Mammary epithelial cell (primary cell): ENCODE measurements at places on chromosomes 2 and 18. TPM values are rescaled to one million over a fixed set of nuclear protein-coding genes. Genes with fewer than 3 reads are reported as not detected.

Gene HOXD3
- polyA plus RNA-seq, result not detected

Gene CKAP2L
- polyA plus RNA-seq, result 15.1 TPM

Gene NFE2L2
- 107 TPM for polyA plus RNA-seq

Gene TTN
- polyA plus RNA-seq, result 0.16 TPM

Gene CAPN13
- polyA plus RNA-seq, result not detected

Gene GPR148
- not detected for polyA plus RNA-seq

Gene GAREM1
- 5.9 TPM for polyA plus RNA-seq

Gene DSG1
- polyA plus RNA-seq, result 0.07 TPM

Gene NOSTRIN
- polyA plus RNA-seq, result not detected

- no peak for DNase-seq
These were observed 9.8 kb downstream of the NR4A2 start for GRCh38 chr2:156322686-156323231.

- no peak for DNase-seq
These were observed 76.4 kb upstream of the TTC39C start for GRCh38 chr18:23938043-23938756.

DNA sequence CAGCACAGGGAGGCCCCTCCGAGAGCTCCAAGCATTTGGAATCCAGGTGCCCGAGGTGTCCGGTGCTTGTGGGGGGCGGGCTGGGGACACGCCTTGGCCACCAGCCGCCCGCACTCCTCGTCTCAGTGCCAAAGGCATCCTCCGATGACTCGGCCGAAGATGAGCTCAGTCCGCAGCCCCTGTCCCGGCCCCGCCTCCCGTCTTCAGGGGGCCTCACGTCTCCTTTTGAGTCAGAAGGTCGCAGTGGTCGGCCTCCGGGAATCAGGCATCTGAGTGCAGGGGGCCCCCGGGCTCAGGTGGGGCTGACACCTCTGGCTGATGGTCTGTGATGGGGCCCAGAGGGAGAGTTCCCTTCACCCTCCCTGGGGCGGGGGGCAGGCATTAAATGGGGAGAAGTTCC lies 74.8 kb downstream of the NFATC1 start:
- DNase-seq, result no peak

- DNase-seq, result peak; percentile 100
These were observed 12.1 kb upstream of the ARHGEF4 start for GRCh38 chr2:130824492-130825061.

- no peak for DNase-seq
These were observed 228.6 kb downstream of the EPHA4 start for GRCh38 chr2:221343524-221343923.

DNA sequence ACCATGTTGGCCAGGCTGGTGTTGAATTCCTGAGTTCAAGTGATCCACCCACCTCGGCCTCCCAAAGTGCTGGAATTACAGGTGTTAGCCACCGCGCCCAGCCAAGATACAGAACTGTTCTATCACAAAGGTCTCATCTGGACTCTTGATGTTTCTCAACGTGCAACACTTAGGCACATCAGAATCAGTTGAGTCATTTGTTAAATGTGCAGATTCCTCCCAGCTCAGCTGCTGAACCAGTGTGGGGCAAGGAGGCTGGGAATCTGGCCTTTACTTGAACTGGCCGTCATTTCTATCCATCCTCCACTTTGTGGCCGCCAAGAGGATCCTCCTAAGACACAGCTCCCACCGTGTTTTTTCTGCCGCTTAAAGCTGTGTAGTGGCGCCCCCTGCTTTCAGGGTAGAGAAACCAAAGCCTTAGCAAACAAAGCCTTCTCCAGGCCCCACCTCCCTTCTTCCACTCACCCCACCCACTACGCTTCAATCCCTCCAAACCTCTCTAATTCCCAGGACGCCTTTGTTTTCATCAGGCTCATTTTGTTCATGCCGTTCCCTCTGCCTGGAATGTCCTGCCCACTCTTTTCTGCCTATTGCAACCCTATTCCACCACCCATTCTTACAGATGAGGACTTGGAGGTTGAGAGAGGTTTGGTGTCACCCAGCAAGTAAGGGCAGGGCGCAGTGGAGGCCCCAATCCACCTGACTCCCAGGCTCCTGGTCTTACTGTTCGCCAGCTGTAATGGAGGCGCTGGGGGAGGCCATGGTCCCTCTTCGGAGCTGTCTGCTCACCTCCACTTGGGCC lies 776 bp upstream of the SPEG start:
- no peak for DNase-seq

- no peak for DNase-seq
These were observed 267.4 kb downstream of the LNPK start for GRCh38 chr2:175734686-175735085.

DNA sequence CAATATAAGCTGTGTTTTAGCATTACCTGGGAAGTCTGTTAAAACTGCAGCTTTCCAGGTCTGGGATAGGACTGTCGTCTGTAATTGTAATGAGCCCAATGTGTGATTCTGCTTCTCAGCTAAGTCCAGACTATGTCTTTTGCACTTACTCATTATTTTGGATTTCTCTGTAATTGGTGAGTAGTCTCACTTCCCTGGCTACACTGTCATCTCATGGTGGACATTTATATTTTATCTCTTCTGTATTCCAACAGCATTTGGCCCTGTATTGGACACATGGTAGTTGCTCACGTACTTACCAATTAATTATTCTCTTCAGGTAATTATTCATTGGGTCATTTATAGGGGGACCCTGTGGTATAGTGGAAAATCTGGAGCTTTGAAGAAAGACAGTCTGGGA lies 28.0 kb downstream of the LHCGR start:
- DNase-seq, result no peak

DNA sequence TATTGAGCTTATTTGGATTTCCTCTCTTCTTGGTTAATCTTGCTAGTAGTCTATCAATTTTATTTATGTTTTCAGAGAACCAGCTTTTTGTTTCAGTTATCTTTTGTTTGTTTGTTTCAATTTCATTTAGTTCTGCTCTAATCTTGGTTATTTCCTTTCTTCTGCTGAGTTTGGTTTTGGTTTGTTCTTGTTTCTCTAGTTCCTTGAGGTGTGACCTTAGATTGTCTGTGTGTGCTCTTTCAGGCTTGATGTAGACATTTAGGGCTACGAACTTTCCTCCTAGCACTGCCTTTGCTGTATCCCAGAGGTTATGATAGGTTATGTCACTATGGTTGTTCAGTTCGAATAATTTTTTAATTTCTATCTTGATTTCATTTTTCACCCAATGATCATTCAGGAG lies 141.6 kb downstream of the ZNF236 start:
- DNase-seq, result no peak
